ENCODE measurements at places on chromosomes 11 and 22.

DNA sequence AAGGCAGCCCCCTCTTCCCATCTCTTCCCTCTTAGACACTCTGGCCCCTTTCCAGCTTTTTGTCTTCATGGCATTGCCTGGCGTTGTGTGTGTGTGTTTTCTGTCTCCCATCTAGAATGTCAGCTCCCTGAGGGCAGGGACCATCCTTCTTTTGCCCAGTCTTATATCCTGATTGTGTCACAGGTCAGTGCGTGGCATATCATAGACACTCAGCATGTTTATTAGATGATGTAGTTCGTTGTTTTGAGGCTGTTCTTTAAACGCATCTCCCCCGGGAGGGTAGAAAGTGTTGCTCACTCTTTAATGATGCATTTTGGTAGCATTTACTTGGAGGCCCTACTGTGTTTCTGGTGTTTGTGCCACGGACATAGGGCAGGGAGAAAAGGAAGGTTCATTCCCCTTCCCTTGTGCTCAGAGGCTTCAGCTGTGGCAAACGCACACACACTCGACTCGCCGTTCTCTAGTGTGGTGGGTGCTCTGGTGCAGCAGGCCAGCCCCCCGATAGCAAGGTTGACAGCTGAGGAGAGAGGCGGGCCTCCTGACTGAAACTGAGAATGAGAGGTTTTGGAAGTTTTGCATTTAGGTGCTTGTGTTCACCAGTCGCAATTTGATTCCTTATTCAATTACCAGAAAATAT, 60.2 kb downstream of the TNRC6B start:
- no peak for DNase-seq

DNA sequence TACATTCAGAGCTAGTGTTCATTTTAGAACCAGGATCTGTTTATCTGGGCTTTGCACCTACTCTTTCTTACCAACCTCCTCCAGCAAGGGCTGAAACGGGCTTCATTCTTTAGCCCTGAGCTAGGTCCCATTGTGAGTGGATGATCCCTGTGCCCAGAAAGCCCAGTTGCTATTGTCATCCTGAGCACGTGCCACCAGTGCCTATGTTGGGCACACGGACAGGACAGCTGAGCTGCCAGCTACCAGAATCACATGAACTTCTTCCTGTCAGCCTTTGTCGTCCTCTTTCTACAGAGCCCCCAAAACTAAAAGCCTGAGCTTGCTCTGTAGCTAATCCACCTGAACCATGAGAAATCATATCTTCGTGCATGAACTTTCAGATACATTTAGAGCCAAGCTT, 74.4 kb upstream of the NTM start:
- DNase-seq = no peak

- DNase-seq = no peak
Measured at GRCh38 chr22:25628494-25628893, 64.0 kb downstream of the GRK3 start.

GRCh38 chr11:65290448-65291165, 24.1 kb upstream of the CDC42EP2 start:
- DNase-seq = no peak

DNA sequence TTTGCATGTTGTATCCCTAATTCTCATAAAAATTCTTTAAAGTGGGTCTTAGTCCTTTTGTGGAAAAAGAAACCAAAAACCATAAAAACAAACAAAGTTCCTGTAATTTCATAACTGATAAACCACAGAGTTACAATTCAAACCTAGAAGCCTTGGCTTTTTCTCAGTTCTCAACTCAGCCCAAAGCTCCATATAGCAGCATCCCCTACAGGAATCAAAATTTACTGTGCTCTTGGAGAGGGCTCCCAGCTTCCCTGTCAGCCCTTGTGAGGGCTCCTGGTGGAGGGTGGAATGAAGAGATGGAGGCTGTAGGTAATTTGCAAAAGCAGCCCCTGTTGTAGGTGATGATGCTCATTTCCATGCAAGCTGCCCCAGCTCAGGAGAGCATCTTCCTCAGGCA, 506.1 kb upstream of the KIRREL3 start:
- no peak for DNase-seq

DNA sequence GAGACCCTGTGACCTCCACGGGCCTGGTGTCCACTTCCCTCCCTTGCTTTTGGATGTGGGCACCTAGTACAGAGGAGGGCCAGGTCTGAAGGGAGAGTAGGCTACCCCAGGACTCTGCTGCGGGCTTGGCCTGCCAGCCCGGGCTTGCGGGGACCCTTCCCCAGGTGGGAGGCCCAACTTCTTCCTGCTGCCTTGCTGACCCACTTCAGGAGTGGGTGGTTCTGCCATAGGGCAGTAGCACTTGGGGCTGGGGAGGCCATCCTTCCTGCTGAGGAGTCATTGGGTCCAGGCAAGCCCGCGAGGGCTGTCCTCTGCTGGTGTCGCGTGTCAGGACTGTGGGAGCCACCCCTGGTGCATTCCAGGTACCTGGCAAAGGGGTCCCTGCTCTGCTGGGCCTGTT, 1250.0 kb downstream of the BRD1 start:
- DNase-seq = no peak

DNA sequence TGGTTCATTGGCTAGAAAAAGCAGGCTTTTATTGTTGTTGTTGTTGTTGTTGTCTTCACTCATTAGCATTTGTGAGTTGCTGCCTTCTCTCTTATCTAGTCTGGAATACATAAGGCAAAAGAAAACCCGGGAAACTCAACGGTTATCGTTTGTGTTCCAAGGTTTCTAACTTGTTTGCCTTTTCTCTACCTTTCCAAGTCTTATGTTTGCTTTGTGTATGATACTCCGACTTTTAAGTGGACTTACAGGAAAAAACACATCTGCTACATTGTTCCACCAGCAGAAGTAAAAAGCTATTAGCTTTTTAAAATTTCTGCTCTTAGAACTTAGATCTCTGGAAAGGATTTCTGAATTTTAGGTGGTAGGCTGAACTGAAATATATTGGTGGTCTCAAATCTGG, 27.0 kb upstream of the HIKESHI start:
- DNase-seq = no peak

DNA sequence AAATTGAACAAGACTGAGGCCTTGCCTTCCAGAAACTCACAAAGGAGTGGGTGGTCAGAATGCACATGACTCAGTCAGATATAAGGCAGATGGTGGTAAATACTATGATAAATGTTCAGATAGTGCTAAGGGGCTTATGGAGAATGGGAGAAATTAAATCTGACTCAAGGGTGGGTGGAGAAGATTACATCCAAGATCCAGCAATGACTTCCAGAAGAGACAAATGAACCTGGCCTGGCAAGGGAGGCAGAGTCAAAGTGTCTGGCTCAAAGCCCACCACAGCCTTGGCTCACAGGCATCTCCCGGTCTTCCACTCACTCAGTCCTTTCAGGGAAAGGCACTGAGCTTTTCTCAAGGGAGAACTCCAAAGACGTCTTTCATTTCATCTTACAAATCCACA, 6.1 kb upstream of the ZBTB16 start:
- DNase-seq = no peak

- no peak for DNase-seq
Measured at GRCh38 chr11:113528982-113529381, 53.8 kb upstream of the DRD2 start.

DNA sequence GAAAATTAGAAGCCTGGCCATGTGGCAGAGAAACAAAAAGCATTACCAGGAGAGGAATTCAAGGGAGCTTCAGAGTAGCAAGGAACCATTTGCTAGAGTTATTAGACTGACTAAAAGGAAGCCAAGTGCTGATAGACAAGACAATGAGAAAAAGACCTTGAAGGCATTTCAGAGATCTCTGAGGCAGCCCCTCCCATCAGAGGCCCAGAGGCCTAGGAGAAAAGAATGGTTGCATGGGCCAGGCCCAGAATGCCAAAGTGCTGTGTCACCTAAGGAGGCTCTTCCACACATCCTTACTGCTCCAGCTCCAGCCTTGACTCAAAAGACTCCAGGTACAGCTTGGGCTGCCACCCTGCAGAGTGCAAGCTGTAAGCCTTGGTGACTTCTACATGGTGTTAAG, 61.8 kb upstream of the POU2AF2 start:
- no peak for DNase-seq

DNA sequence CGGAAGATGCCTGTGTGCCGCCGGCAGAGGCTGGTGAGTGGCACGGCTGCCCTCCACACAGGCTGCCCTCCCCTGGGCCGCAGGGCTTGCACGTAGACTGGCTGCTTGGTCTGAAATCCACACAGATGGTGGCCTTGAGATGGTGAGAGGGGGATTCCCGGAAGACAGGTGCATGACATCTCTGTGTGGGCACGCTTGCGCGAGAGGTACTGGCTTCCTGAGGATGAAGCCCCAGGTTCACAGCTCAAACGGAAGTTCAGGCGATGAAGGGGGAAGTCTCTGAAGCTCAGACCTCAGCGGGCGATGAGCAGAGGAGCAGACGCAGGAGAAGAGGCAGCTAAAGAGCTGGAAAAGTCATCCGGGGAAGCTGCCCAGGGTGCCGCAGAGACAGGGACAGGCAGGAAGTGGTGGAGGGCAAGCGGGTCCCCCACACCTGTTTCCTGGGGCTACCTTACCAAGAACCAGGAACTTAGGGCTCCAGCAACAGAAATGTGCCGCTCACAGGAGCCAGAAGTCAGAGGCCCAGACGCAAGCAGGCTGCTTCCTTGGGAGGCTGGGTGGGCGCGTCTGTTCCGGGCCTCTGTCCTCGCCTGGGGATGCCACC, 7.2 kb downstream of the CRELD2 start:
- peak; percentile 77 for DNase-seq

GRCh38 chr11:3775736-3776406, 21.5 kb downstream of the NUP98 start:
- DNase-seq = no peak

DNA sequence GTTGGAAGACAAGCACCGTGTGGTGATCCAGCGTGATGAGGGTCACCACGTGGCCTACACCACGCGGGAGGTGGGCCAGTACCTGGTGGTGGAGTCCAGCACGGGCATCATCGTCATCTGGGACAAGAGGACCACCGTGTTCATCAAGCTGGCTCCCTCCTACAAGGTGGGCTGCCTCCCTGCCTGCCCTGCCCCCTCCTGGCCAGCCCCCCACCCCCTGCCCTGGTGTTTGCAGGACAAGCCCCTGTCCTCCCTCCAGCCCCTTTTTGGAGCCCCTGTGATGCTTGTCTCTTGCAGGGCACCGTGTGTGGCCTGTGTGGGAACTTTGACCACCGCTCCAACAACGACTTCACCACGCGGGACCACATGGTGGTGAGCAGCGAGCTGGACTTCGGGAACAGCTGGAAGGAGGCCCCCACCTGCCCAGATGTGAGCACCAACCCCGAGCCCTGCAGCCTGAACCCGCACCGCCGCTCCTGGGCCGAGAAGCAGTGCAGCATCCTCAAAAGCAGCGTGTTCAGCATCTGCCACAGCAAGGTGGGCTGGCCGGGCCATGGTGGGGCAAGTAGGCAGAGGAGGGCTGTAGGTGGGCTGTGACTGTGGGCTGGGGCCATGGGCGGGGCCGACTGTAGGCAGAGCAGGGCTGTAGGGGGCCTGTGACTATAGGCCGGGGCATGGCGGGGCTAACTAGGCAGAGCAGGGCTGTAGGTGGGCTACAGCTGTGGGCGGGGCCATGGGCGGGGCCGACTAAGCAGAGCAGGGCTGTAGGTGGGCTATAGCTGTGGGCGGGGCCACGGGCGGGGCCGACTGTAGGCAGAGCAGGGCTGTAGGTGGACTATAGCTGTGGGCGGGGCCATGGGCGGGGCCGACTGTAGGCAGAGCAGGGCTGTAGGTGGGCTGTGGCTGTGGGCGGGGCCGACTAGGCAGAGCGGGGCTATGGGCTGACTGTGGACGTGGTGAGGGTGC, 13.6 kb downstream of the MUC2 start:
- no peak for DNase-seq

DNA sequence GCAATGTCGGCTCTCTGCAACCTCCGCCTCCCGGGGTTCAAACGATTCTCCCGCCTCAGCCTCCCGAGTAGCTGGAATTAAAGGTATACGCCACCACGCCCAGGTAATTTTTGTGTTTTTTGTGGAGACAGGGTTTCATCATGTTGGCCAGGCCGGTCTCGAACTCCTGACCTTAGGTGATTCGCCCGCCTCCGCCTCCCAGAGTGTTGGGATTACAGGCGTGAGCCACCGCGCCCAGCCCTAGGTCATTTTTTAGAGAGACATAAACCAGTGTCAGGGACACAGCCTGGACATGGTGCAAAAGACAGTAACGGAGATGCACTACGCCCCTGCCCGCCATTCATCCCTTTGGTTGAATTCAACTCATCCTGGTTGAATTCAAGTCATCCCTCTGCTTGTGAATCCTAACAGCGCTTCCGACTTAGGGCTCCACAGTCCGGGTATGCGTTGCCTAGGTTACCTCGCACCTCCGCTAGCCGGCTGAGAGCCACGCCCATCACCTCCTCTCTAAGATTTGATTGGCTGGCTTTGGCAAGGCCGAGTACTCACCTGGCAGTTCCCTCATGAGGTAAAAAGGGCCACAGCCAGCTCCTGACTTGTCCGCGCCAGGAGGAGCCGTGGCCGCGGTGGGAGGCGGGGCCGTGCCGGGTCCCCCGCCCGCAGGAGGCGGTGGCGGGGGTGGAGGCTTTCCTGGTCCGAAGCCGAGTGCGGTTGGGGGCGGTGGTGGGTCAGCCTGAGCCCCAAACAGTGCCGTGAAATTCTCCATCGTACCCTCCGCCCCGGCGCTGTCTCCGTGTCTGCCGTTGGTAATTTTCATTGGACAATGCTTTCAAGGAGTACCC, at the start of gene MED19:
MED19 (minus strand) TSS at position 802 of the 842 bp plus-strand sequence; CDS start at position 766, 36 bp downstream.
- peak; percentile 50 for DNase-seq

GRCh38 chr11:128725630-128726319, 31.9 kb downstream of the FLI1 start:
- DNase-seq = no peak

GRCh38 chr11:35077709-35078469, 61.1 kb upstream of the CD44 start:
- peak; percentile 50 for DNase-seq

- no peak for DNase-seq
Measured at GRCh38 chr22:43185860-43186261, 1.1 kb downstream of the TTLL12 start.

GRCh38 chr11:1983601-1983961, 14.1 kb downstream of the H19 start:
- no peak for DNase-seq

DNA sequence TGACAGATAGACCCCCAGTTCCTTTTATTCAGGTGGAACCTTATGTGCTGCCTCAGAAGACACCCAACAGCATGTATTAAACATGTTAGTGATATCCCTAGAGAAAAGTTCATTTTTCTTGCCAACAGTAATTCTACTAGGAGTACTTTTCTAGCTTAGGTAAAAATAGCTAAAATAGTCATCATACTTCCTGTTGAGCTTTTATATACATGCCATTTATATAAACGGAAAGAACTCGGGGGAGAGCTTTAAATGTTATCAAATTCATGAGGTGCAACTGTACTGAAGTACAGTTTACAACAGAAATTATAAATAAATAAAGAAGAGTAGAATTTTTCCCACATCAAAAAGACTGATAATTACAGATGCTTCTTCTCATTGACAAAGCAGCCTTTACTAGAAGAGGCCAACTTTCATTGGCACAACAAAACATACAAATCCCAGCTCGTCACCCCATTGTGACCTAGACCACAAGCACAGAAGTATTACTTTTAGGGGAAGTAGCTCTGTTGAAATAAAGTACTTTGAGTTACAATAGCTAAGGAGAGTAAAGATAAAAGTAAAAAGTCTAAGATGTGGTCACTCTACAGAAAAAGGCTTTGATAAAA, 59.1 kb upstream of the POU2AF2 start:
- no peak for DNase-seq

All from stimulated activated CD4-positive, alpha-beta T cell treated with anti-CD3 and anti-CD28 coated beads, Interleukin-2, amount 100 ng/mL, for 4 hours (primary cell).